ENCODE measurements at places on chromosomes 16 and 17.

- DNase-seq = no peak
These were observed 4.3 kb downstream of the DRC7 start for GRCh38 chr16:57698812-57699405.

DNA sequence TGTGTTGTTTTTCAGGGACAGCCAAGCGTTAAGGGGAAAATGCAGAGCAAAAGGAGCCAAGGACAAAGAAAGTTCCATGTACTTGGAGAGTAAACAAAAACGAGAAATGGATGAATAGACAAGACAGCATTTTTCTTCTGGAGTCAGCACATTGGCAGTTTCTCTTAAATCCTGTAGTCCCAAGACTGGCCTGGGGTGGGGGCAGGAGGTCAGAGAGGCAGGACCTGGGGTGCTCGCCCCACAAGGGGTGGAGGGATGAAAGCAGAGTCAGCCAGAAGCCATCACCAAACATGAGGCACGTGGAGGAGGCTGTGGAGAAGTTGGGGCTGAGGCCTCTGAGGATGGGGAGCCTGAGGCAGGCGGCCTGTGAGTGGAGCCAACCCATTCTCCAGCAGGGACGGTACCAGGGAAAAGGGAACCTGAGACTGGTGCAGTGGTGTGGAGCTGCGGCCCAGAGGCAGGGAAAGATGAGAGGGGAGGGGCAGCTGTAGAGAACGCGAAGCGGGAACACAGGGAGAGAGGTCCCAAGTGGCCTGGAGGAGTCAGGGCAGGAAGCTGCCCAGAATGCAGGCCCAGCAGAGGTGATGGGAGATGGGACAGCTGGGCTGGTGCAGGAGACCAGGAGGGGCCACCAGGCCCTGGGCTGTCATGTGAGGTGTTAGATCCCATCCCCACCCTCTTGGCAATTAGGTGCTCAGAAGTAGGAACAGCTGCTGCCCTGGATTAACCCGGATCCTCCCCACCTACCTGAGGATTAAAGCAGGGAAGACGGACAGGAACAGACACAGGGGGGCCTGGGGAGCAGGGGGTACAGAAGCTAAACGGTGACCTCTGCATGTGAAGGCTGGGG is 3.3 kb downstream of the TLCD3B start:
- DNase-seq = no peak

- no peak for DNase-seq
These were observed 67.5 kb upstream of the KCTD5 start for GRCh38 chr16:2614761-2615191.

GRCh38 chr16:71564335-71564967 is 12.4 kb downstream of the TAT start:
- DNase-seq = no peak

DNA sequence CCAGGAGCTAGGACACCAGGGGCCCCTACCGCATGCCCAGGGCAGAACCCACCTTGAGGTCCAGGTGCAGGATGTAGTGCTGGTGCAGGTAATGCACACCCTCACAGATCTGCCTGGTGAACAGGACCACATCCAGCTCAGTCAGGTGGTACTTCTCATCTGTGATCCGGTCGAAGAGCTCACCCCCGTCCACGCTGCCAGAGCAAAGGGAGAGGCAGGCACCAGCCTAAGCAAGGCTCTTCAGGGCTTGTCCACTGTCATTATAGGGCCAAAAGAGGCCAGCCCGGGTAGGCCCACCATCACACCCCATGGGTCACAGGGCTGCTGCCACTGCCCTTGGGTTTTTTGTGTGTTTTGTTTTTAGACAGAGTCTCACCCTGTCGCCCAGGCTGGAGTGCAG is 21.0 kb downstream of the MYLK3 start:
- DNase-seq = no peak

DNA sequence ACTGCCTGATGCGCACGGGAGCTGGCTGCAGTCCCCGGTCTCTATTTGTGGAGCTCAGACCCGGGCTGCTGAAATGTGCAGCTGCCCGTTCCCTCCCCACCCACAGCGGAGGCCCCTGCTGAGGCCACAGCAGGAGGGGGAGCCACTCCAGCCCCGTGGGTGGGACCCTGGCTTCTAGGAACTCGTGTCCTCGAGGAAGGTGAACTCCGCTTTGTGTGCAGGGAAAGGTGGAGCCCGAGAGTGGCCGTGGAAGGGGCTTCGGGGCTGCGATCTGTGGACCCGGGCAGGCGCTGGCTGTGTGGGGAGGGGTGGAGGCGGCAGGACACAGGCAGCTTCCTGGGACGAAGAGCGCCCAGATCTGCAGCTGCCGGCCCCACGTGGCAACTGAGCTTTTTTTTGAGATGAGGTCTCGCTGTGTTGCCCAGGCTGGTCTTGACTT is 2.9 kb downstream of the CCDC154 start:
- no peak for DNase-seq

DNA sequence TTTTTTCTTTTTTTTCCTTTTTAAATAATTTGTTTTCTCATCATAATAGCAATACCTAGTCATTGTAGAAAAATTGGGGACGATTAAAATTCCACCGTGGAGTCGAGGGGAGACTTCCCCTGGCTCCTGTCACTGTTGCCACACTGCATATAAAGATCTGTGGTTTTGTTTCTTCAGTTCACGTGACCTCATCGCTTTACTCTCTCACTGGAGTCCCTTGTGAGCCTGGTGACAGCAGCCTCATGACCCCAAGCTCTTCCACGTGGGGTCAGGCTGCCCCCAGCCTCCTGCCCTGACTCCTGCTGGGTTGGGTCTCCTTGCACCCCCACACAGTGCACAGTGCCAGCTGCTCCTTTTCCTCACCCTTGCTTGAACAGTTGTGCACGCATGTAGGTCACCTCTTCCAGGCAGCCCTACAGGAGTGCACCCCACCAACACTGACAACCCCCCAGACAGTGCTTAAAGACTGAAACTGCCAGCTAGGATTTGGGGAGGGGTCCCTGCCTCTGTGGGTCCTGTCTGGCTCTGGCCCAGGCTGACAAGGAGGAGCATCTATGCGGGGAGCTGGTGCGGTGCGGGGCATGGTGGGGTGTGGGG is 7.3 kb upstream of the METRNL start:
- DNase-seq = no peak

DNA sequence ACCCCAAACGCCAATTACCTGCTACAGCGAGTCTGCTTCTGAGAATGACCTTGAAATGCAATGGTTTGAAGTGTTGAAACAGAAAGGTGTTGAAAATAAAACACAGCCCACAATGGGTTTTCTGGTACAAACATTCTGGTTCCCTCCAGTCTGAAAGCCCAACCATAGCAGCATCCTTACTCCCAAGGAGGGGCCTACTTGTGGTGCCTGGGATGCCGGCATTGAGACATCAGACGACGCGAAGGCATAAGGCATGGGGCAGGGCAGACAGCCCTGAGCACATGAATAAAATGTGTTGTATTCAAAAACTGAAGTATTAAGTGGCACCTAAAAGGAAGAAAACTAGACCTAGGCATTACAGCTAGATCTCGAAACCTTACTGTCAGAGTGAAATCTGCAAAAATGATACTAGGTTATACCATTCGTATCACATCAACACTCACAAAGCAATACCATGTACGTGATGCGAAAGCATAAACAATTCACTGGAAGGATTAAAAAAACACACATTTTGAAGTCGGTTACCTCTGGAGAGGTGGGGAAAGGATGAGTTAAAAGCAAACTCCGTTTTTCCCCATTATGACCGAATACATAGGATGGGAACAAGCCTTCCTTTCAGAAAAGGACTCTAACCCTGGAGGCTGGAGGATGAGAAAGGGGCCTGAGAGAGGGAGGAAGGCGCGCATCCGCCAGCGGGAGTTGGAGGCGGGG is 702 bp downstream of the NUDT21 start:
- DNase-seq = no peak

DNA sequence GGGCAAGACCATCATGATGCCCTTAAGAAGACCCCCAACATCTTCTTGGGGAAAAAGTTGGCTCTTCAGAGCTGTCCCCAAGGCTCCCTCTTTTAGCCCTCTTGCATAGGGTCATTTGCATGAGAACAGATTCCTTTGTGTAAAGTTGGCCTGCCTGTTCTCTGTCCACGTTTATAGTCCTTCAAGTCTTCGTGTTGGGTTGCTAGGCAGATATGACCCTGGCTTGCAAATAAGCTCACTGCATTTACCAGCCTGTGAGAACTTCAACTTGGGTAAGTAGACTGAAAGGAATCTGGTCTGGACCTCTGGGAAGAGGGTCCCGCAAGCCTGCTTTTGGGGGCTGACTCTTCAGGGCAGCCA is 2.9 kb downstream of the ARSG start:
- no peak for DNase-seq

- no peak for DNase-seq
These were observed 129.4 kb downstream of the TANGO6 start for GRCh38 chr16:68972720-68973119.

GRCh38 chr17:74525465-74525725 is 5.9 kb downstream of the CD300LB start:
- no peak for DNase-seq

GRCh38 chr17:35373984-35374765 is 754 bp upstream of the SLFN11 start:
- peak; percentile 27 for DNase-seq

GRCh38 chr17:2683912-2684311 is 27.7 kb downstream of the CLUH start:
- no peak for DNase-seq

DNA sequence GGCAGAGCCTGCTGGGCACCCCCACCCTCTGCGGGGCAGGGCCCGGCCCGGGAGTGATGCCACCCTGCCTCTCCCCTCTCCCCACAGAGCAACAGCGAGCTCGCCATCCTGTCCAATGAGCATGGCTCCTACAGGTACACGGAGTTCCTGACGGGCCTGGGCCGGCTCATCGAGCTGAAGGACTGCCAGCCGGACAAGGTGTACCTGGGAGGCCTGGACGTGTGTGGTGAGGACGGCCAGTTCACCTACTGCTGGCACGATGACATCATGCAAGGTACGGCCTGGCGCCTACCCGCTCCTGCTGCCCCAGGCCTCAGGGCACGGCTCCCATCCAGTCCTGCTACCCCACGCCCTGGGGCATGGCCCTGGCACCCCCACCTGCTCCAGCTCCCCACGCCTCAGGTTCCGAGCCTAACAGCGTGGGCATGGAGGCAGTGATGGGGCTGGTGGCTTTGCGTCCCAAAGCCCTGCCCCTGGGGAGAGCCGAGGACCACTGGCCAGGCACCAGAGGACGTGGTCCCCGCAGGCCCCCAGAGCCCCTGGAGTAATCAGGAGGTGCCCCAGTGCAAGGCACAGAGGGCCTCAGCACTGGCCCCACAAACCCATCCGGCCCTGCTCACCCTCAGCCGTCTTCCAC is 38.4 kb downstream of the TSC2 start:
- DNase-seq = no peak

DNA sequence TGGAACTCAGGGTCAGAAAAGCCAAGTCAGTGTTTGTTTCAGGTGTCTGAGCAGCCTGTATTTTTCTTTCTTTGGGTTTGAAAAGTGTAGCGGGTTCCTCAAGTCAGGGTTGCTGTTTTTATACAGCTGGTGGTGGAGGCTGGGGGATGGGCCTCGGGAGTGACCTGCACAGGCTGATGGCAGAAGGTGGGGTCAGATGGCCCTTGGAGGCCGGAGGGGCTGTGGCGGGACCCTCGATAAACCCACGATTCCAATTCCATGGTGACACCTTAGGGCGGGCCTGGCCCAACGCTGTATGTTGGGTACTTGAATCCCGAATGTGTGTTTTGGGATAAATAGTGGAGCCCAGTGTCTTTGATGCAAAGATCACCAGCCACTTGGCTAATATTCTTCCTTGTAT is 28.7 kb downstream of the COX4I1 start:
- DNase-seq = no peak

DNA sequence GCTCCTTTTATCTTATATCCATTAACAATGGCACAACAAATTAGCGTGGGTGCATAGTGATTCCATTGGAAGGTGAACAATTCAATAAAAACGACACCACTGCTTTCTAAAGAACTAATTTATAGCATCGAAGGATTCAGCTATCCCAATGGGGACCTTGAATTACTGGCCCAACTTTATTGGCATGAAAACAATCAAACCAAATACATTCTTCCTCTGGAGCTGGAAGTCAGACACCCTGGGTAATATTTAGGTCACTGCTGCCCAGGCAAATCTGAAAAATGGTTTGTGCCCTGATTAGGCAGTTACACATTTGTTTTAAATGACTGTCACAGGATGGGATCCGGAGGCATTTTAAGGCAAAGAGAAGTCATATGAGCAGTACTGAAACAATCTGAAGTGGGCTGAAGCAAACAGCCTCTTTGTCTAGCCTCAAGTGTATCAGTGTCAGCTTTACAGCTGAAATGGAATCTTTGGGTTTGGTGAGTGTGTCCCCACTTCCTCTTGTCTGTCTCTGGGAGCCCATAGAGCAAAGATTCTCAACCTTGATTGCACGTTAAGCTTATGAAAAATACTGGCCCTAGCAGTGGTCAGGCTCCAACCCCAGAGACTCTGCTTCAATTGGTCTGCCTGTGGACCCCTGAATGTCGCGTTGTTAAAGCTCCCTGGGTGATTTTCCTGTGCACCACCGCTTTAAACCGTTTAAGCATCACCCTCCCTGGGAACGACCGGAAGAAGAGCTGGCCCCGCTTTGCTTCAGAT is 30.3 kb downstream of the CDK5R1 start:
- no peak for DNase-seq

DNA sequence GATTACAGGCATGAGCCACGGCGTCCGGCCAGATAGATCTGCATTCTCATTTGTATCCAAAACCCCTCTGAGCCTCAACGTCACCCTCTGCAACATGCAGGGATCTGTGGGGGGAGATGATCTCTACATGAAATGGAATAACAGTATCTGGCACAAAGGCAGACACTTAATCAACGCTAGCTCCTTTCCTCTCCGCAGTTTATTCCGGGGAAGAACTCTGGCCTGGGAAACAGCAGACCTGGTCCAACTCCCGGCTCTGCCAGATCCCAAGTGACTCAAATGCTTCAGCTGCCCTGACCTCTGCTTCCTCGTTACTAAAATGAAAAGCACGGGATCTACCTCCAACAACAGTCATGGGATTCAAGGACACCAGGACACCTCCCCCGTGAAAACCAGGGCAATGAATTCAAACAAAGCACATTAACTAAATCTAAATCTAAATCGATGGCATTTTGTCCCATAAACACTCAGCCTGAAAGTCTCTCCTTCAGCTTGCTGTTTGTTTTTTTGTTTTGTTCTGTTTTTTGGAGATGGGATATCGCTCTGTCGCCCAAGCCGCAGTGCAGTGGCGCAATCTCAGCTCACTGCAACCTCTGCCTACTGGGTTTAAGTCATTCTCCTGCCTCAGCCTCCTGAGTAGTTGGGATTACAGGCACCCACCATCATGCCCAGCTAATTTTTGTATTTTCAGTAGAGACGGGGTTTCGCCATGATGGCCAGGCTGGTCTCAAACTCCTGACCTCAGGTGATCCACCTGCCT is 78.2 kb downstream of the NXN start:
- no peak for DNase-seq

All from stimulated activated CD4-positive, alpha-beta T cell treated with anti-CD3 and anti-CD28 coated beads, Interleukin-1b, Interleukin-23, amount 100 ng/mL, for 24 hours (primary cell).